ENCODE measurements at places on chromosomes 2 and 18.
A peak's percentile ranks its signal among the peaks of the same experiment; 100 is the strongest.

- no peak for DNase-seq
Observed at GRCh38 chr18:8937160-8938094, 165.1 kb upstream of the NDUFV2 start.

GRCh38 chr2:183963609-183964008, 634.7 kb upstream of the ZNF804A start:
- DNase-seq, result no peak

DNA sequence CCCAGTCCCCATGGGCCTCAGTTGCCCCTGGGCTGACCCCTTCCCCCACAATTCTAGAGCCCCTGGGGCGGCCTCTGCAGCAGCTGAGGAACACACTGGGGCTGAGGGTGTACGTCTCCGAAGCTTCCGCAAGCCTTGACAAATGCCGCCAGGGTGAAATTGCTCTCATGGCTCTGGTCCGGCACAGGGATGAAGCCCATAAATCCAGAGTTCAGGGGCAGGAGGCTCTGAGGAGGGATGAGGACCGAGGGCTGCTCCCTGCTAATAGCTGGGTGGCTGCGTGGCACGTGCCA, 27.1 kb upstream of the OTOS start:
- DNase-seq, result no peak

DNA sequence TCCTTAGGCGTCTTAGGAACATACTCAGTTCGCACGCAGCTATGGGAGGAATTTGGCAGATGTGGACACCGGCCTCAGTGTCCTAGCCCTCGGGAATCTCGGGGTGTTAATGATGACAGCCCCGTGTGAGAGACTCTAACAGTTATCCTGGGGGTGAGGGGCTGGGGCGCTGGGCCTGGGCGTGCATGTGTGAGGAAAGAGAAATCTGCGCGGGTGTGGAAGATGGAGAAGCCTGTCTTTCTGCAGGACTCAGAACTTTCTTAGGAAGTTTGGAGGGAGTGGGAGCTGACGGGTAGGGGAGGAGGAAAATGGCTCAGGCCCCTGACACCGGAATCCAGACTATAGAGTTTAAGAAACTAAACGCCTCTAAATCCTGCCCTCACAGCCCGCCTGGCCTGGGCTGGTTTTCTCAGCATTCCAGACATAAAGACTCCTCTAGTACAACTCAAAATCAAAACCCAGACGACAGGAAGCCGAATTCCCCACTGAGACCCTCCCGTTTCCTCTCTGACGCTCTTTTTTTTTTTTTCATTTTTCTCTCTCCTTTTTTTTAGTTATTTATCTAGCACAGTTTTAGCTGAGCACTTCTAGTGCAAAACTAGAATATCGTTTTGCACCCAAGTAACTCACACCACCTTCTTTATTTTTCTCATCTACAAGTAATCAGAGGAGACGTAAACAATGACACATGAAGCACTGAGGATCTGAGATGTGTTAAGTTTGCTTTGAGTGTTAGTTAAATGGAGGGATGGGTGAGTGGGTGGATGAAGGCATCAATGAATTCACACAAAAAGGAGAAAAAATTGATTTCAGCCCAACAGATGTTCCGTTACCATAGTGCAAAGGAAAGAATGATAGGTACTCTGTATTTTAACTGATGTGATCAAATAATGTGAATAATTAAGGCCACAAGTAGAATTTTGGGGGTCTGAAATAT, 1.2 kb upstream of the HAAO start:
- DNase-seq, result no peak

DNA sequence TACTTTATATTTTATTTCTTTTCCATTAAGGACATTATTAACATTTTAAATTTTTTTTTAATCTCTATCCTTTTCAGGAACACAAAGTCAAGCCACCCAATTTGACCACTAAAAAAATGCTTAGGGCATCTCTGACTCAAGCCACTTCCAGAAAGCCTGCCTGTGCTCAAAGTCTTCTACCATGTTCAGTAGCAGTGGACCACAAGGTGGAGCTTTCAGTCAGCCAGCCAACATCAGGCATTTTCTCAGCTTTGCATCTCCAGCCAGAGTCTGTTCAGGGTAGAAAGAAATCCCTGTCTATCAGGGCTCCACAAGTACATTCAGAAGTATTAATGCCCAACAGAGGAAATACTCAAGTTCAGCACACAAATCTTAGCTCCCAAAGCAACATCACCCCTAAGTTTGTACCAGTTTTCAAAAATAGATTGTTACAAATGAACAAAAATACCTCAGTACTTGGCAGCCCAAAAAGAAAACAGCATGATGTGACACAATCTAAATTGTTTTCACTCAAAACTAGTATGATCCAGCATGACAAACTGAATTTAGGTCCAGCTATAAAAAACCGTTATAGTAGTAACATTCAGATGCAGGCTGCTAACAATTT, 37.6 kb downstream of the C18orf63 start:
- peak; percentile 34 for DNase-seq

DNA sequence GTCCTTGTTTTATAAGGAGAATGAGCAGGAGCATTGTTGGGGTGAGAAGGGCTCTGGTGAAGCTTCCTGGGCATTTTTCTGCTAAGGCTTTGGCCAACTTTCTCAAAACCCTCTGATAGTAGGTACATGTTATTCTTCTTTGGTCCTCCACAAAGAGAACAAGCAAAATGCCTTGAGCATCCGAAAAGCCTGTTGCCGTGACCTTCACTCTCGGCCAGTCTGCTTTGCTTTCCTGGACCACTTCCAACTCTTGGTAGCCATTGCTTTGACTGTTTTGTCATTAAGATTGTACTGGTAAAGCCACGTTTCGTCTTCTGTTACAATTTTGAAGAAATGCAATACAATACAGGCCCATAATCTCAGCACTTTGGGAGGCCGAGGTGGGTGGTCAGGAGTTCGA, 27.4 kb upstream of the ALLC start:
- no peak for DNase-seq
